ENCODE measurements at places on chromosomes 1 and 21. TPM values are rescaled to one million over a fixed set of nuclear protein-coding genes. Genes with fewer than 3 reads are reported as not detected.

The SERTAD4 gene
- 0.89 TPM for total RNA-seq

The ZBED6 gene
- 3.3 TPM for total RNA-seq

The RAB7B gene
- total RNA-seq = 1.4 TPM

The SAMD13 gene
- 0.45 TPM for total RNA-seq

The PARP1 gene
- 117 TPM for total RNA-seq

The KLHDC7A gene
- 1.3 TPM for total RNA-seq

The C4BPB gene
- total RNA-seq = 2.0 TPM

Measured in A549 treated with RU486 at 1 μM for 4 hours (cell line).